ENCODE measurements at places on chromosomes 13 and 19.

DNA sequence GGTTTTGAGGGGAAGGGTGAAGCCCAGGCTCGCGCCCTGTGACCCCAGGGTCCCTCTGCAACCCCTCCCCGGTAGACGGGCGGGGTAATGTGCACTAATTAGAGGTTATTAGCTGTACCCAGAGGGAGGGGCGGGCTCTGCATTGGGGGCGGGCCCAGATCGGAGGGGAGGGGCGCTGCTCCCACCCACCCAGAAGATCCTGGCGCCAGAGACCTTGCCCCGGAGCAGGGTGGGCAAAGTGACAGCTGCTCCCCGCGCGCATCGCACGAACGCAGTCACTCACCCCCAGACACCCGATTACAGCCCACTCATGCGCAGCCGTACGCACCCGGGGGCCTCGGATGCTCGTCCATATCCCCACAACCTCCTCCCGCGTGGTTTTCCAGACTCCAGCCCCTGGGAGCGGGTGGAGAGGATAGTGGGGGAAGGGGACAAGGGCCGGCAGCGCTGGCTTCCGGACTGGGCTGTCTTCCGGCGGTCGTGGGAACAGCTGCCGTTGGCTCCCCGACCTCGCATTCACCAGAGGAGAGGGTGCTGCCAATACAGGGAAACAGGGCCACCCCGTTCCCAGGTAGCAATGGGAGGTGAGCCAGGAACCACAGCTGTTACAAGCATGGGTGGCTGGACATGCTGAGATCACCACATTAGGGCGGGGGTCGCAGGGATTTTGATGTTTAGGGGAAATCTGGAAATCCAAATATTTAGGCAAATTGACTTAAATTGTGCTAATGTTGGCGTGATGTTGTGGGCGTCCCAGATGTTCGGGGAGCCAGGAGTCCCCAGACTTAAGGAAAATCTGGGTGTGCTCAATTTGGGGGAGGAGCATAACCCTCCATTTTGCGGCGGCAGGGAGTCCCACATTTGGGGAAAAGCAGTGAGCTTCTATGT, 2.9 kb upstream of the HOOK2 start:
- no peak for DNase-seq

DNA sequence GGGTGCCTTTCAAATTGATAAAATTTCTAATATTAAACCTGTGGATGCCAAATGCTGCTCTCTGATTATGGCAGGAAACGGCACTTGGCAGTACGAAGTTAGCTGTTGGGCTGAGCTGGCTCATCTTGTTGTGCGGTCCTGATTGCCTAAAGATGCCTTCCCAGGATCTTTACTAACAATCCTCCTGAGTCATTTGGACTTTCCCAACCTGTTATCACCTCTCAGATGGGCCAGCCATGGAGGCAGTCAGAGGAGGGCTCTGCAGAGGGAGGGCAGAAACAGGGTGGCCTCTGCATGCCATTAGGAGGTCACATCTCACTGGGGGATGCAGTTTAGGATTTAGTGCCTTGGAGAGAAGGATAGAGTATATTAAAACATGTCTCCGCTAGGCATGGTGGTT, 27.3 kb downstream of the ALOX5AP start:
- DNase-seq: no peak

DNA sequence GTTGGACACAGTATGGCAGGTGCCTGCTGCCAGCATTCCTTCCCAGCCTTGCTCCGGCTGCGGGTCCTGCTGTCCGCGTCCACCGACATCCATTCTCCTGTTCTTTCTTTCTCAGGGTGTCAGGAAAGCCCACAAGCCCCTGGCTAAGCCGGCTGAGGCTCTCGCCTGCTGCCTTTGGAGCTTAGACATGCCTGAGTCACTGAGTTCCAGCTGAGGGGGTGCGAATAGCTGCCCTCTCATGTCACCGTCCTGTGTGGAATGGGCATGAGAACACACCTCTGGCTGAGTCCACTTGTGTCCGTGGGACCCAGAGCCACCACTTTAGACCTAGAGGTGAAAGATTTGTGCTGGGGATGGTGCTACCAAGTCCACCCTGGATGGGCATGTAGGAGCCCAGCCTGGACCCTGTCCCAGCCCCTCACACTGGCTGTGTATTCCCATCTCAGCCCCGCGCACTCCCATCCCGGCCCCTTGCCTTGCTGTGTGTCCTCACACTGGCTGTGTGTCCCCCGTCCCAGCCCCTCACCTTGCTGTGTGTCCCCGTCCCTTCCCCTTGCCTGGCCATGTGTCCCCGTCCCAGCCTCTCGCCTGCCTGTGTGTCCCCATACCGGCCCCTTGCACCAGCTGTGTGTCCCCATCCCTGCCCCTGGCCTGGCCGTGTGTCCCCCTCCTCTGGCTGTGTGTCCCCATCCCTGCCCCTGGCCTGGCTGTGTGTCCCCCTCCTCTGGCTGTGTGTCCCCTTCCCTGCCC, 24.6 kb upstream of the IRS2 start:
- no peak for DNase-seq

- no peak for DNase-seq
Measured at GRCh38 chr13:102599426-102600012, 2.7 kb downstream of the TPP2 start.

- DNase-seq: no peak
Measured at GRCh38 chr19:33408538-33409434, 35.3 kb downstream of the CEBPG start.

DNA sequence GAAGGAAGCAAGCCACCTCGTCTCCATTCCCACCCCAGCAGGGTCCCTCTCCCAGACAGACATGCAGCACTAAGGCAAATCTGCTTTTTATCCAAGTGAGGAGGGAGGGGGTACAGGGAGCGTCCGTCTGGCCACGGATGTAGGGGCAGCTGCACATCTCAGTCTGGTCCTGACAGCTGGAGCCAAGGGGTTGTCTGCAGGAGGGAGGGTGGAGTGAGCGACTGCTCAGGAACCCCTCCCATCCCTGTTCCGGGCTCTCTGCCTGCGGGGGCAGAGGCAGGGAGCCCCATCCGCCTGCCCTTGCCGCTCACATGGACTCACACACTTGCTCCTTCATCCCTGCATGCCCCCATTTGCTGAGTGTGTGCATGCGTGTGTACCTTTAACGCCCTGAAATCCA, 2.5 kb downstream of the TMEM190 start:
- DNase-seq: no peak

DNA sequence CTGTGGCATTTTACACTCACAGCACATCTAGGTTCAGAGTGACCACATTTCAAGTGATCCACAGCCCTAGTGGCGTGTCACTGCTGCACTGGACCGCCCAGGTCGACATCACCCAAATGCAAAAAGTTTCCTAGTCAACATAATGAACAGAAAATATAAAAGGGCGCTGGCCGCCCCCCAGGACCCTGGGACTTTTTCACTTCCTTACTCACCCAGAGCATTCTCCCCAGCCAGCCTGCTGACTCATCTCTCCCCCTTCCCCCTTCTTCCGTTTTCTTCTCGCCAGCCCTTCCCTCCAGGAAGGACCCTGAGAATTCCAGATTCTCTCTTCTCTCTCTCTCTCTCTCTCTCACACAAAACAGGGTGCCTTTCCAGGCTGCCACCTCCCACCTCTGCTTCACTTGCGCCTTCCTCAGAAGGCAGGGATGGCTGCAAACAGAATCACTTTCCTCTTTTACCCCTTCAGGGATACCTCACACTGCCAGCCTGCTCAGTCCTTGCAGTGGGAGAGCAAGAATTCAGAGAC, 21.0 kb upstream of the GRWD1 start:
- no peak for DNase-seq

DNA sequence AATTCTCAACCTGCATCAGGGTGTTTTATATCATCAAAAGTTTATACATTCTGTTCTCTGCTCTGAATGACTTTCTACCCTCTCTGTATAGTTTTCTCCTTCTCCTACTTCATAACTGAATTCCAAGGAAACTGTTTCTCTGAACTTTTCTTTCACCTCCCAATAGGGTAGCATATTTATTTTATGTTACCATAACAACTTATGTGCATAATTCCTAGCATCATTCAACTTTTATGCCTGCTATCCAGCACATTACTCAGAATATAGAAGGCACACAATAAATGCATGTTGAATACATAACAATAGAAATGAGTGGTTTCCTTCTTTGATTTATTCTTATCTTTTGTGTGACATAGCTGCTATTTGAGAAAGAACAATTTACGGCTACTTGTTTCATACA, 2385.0 kb downstream of the PCDH9 start:
- DNase-seq: no peak

GRCh38 chr19:53844849-53845246, 20.7 kb upstream of the NLRP12 start:
- no peak for DNase-seq

DNA sequence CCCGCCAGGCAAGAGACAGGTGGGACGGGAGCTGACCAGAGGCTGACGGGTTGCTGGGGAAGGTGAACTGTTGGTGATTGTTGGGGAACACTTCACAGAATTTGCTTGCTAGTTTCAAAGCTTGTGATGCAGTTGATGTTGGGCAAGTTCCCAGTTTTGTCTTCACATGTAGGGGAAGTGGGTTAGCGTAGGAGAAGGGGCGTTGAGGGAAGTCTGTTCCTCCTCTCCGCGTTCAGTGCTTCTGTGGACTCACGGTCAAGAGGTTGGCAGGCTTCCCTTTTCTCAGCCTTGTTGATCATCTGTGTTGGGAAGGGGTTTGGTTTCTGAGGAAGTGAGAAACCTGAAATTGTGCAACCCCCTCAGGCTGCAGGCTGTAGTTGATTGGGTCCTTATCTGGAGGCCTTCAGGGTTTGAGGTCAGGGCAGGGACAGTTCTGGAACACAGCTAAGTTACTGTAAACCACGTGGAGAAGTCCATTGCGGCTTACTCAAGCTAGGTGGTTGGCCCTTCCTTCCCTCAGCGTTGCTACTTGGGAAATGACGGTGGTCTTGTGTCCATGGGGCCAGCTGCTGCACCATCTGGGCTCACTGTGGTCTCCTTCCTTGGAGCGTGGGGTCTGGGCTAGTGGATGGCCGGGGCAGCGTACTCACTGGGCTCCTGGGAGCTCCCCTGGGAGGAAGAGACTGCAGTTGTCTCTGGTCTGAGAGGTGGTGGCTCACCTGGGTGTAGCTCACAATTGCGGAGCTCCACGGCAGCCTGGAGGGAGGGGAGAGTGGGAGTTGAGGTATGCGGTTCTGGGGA, 7.5 kb downstream of the RPS9 start:
- DNase-seq: no peak

- no peak for DNase-seq
Measured at GRCh38 chr13:31007417-31007816, 75.0 kb downstream of the TEX26 start.

- DNase-seq: no peak
Measured at GRCh38 chr19:8391198-8392016, 1.2 kb downstream of the RAB11B start.

- no peak for DNase-seq
Measured at GRCh38 chr19:17406046-17406886, 836 bp upstream of the BST2 start.

DNA sequence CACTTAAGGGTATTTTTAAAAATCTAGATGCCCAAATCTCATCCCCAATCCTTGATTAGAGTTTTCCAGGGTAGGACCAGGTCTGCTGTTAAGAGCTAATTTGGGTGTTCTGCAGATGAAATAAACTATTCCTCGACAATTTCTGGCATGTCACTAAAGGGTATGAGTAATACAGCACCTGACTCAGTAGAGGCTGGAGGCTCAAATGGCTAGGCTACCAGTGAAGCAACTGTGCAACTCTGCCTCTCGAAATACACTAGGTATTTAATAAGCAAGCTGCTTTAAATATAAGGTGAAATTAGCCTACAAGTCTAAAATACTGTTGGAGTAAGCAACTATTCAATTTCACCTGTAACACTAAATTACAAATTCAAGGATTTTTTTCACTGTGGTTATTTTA, 1.5 kb downstream of the RNF6 start:
- DNase-seq: no peak

DNA sequence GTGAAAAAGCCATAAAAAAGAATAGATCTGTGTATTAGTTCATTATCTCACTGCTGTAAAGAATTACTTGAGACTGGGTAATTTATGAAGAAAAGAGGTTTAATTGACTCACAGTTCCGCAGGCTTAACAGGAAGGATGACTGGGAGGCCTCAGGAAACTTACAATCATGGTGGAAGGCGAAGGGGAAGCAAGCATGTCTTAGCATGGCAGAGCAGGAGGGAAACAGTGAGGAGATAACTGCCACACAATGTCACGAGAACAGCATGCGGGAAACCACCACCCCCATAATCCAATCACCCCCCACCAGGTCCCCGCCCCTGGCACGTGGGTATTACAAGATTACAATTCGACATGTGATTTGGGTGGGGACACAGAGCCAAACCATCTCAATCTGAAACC, 39.1 kb upstream of the EEF1AKMT1 start:
- DNase-seq: no peak

DNA sequence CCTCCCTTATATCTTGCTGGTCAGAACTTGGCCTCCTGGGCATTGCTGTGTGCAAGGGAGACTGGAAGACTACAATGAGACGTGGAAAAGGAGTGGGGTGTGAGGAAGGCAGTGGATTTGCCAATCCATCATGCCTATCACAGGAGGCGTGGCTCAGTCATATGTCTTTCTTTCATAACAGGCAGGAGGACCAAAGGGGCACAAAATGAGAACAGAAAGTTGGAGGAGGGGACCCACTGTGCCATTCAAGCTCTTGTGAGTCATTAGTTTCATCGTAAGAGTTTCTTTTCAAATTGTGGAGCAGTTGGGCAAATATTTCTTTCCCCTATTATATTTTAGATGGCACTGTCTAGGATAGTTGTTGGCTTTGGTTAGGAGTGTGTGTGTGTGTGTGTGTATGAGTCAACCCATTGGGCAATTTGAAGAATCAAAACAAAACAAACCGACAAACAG, 471.5 kb downstream of the TSHZ3 start:
- DNase-seq: no peak

- DNase-seq: no peak
Measured at GRCh38 chr19:31280287-31281006, 68.8 kb downstream of the TSHZ3 start.

GRCh38 chr13:49020328-49020727, 44.6 kb downstream of the FNDC3A start:
- DNase-seq: no peak

DNA sequence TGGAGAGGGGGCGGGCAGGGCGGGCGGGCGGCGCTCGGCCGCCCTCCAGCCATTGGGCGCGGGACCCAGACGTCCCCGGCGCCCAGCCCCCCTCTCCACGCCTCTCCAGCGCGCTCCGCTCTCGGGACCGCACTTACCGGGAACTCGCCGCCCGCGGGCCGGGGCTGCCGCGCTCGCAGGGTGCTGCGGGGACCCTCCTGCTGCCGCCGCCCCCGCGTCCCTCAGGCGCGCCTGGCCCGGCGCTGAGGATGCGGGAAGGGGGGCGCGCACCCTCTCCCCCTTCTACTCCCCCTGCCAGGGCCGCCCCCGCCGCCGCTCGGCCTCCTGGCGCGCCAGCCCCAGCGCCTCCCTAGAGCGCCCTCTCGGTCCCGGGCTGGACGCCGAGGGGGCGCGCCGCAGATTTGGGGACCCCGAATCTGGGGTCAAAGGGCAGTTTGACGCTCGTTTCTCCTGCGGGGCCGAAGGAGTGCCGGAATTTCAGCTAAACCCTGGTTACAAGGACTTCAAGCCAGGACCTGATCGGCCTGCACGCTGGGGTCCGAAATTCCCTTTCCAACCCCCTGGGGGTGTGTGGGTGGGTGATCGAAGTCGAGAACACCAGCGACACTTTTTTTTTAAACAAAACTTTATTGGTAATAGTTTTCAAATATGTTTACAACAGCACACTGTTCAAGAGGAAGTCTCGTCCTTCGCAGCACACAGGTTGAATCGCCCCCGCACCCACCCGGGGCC, 696 bp upstream of the SAMD1 start:
- DNase-seq: no peak

GRCh38 chr19:6185835-6186834, 50.7 kb downstream of the ACSBG2 start:
- no peak for DNase-seq

Measured in cortex of kidney (tissue), 1 donor.